Muscle of back (tissue), 13 donors: ENCODE measurements at places on chromosomes 3 and 15. TPM values are rescaled to one million over a fixed set of nuclear protein-coding genes. Genes with fewer than 3 reads are reported as not detected.

MNS1 gene
- 7.0 TPM for polyA plus RNA-seq

AQR gene
- polyA plus RNA-seq, result 23.1 TPM

- DNase-seq, result no peak
Observed at GRCh38 chr15:39188314-39188713, 392.6 kb upstream of the THBS1 start.

MASP1 gene
- polyA plus RNA-seq, result 5.2 TPM

- no peak for DNase-seq
Observed at GRCh38 chr3:127720161-127720823, 47.5 kb downstream of the ABTB1 start.

DNA sequence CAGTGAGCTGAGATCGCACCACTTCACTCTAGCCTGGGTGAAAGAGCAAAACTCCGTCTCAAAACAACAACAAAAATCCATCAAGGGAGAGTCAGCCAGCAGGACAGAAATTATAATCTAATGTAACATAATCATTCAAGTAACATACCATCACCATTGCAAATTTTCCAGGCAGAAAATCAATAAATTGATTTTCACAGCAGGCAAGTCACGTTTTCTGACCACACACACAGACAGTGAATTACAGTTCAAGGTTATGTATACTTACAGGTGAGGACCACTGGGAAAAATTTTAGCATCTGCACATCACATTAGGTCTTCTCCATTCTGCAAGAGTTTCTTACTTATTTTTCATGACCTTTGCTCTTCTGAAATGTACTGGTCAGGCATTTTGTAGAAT is 29.9 kb upstream of the NPAP1 start:
- no peak for DNase-seq

AVEN gene
- polyA plus RNA-seq, result 16.8 TPM

TMEM108 gene
- 12.4 TPM for polyA plus RNA-seq

ROBO1 gene
- polyA plus RNA-seq, result 42.0 TPM

- DNase-seq, result no peak
Observed at GRCh38 chr3:35071772-35072171, 567.6 kb upstream of the ARPP21 start.

GRCh38 chr3:126155280-126155640 is 25.1 kb downstream of the ALDH1L1 start:
- DNase-seq, result no peak

GREM1 gene
- 2.1 TPM for polyA plus RNA-seq
